ENCODE measurements at places on chromosomes 5 and 9. TPM values are rescaled to one million over a fixed set of nuclear protein-coding genes. Genes with fewer than 3 reads are reported as not detected.
A peak's percentile ranks its signal among the peaks of the same experiment; 100 is the strongest.

Gene SPATA31A3
- total RNA-seq: not detected

Gene ANKRD31
- 0.58 TPM for total RNA-seq

DNA sequence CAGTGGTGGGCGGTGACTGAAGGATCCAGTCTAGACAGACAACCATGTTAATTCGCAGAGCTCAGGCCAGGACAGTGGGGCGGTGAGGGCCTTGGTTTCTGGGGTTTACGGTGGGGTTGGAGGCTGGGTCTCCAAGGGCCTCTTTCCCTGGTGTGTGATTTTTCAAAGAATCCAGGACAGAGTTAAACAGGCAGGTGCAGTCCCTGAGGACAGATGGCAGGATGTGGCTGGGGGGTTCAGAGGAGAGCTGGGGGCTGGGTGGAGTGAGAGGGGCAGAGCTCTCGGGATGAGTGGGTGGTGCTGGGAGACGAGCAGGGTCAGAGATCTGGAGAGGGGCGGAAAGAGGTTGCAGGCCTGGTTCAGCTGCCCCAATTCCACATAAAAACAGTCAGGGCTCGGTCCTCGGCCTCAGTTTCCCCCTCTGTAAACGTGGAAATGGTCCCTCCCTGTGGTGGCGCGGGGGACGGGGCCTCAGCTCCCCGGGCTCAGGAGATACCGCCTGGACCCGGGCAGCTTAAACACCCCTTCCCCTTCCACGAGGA lies 145.9 kb downstream of the GAPVD1 start:
- no peak overlapping the region for H3K27ac ChIP-seq
- H3K27me3 ChIP-seq: peaks cover 36% of the 10 kb centered on the region
- no peak for DNase-seq
- H3K4me1 ChIP-seq: peaks cover 21% of the 10 kb centered on the region
- H3K36me3 ChIP-seq: peaks cover 6% of the 10 kb centered on the region
- H3K4me3 ChIP-seq: peak overlapping the region; percentile 83

DNA sequence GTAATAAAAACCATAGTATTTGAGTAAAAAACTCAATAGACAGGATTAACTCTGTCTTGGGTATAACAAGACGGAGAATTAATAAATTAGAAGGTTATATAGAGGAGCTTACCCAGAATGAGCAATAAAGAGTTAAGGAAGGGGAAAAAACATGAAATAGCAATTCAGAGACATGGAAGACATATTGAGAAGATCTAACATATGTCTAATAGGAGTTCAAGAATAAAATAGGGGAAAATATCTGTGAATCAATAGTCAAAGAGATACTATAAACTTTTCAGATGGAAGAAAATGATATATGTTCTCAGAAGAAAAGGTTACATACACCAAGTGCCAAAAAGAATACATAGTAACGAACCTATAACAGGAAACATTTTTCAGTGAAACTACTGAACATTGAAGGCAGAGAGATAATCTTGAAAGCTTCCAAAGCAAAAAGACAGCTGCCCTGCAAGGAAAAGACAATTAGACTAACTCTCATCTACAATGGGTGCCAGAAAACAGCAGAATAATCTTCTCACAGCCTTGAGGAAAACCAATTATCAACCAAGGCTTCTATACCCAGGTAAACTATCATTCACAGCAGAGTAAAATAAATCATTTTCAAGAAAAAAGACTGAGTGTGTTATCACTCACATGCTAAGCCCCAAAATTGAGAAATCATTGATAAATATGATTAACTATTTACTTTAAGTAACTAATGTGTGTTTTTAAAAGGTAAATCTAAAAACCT lies 106.0 kb downstream of the ENC1 start:
- no peaks in the 10 kb centered on the region for H3K4me1 ChIP-seq
- peaks cover 11% of the 10 kb centered on the region for H3K36me3 ChIP-seq

Gene OBP2A
- not detected for total RNA-seq

- peak overlapping the region; percentile 73 for H3K27ac ChIP-seq
- H3K4me1 ChIP-seq: peaks cover 73% of the 10 kb centered on the region
- peaks cover 8% of the 10 kb centered on the region for H3K36me3 ChIP-seq
- H3K27me3 ChIP-seq: no peaks in the 10 kb centered on the region
These were observed 4.2 kb upstream of the PTGER4 start for GRCh38 chr5:40675396-40676133.

- H3K4me3 ChIP-seq: peak overlapping the region; percentile 91
- peak overlapping the region; percentile 94 for H3K27ac ChIP-seq
These were observed 20.0 kb upstream of the CREBRF start for GRCh38 chr5:173035904-173036707.

GRCh38 chr5:51990241-51990640 lies 607.0 kb downstream of the ISL1 start:
- no peaks in the 10 kb centered on the region for H3K27me3 ChIP-seq
- DNase-seq: no peak
- no peaks in the 10 kb centered on the region for H3K4me1 ChIP-seq
- no peak overlapping the region for H3K4me3 ChIP-seq
- no peak overlapping the region for H3K27ac ChIP-seq

Gene STK32A
- not detected for total RNA-seq

Gene ASS1
- 58.4 TPM for total RNA-seq

- H3K27ac ChIP-seq: peak overlapping the region; percentile 13
- H3K4me1 ChIP-seq: peaks cover 5% of the 10 kb centered on the region
- no peak for DNase-seq
These were observed 249.2 kb upstream of the POU5F2 start for GRCh38 chr5:93990504-93991070.

Gene ACOT12
- not detected for total RNA-seq

Gene SH3TC2
- total RNA-seq: not detected

DNA sequence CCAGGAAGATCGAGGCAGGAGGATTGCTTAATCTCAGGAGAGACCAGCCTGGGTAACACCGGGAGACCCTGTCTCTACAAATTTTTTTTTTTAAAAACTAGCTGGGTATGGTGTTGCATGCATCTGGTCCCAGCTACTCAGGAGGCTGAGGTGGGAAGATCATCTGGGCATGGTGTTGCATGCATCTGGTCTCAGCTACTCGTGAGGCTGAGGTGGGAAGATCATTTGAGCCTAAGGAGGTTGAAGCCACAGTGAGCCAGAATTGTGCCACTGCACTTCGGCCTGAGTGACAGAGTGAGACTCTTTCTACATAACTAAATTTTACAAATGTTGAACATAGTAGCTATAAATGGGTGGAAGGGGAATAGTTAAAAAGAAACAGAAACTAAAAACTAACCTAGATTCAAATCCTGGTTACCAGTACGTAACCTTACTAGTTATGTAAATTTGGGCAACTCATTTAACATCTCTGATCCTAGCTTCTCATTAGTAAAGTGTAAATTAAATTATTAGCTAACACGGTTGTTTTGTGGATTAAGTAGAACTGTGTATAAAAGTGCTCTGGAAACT lies 41.7 kb downstream of the TMEM161B start:
- peak overlapping the region; percentile 38 for H3K27ac ChIP-seq
- no peak overlapping the region for H3K4me3 ChIP-seq
- no peaks in the 10 kb centered on the region for H3K36me3 ChIP-seq
- no peaks in the 10 kb centered on the region for H3K27me3 ChIP-seq

DNA sequence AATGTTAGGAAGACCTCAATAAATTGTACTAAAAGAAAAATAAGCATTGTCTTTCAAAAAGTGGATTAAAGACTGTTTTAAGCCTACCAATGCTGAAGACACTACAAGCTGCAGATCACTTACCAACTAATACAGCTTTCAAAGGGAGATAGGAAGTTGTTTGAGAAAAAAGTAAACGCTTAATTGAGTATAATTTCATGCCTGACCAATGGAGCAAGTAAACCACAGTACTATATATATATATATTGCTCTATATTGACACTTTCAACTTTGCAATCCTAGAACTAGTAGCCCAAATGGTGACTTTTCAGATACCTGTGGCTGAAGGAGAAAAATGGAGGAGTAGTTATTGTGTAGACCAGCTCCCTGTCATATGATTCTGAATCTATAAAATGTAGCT lies 85.7 kb downstream of the FREM1 start:
- H3K4me1 ChIP-seq: no peaks in the 10 kb centered on the region
- H3K27me3 ChIP-seq: peaks cover 20% of the 10 kb centered on the region
- H3K4me3 ChIP-seq: no peak overlapping the region
- no peak for DNase-seq
- no peak overlapping the region for H3K27ac ChIP-seq
- no peaks in the 10 kb centered on the region for H3K36me3 ChIP-seq

DNA sequence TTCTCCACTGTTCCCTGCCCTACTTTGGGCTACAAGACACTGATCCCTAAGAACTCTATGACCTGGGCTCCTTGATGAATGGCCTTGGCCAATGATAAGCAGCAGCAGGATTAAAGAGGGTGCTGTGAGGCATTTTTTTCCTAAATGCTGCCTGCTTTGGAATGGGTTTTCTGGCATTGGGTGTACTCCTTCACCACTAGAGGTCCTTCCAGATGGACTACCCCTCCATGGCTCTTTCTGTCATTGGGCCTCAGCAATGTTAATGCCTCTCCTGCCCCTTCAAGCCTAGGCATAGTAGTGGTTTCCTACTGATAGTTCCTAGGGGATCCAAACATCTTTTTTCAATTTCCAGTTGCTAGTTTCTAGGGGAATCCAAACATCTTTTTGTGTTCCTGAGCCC lies 319.3 kb upstream of the RPS23 start:
- H3K36me3 ChIP-seq: no peaks in the 10 kb centered on the region
- no peak for DNase-seq
- H3K27ac ChIP-seq: no peak overlapping the region
- H3K27me3 ChIP-seq: no peaks in the 10 kb centered on the region

DNA sequence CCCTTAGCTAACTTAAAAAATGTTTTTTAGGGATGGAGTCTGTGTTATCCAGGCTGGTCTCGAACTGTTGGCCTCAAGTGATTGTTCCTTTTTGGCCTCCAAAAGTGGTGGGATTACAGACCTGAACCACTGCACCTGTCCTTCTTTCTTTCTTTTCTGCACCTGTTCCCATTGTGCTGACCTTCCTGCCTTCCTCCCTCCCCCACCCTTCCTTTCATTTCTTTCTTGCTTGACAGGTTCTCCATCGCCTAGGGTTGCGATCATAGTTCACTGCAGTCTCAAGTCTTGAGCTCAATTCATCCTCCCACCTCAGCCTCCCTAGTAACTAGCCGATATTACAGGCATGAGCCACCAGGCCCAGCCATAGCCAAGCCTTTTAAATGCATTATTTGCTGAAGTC lies 20.6 kb downstream of the JMY start:
- H3K27ac ChIP-seq: no peak overlapping the region
- peaks cover 52% of the 10 kb centered on the region for H3K4me1 ChIP-seq
- no peak for DNase-seq
- H3K36me3 ChIP-seq: peaks cover 12% of the 10 kb centered on the region

GRCh38 chr9:134627417-134628353 lies 13.9 kb upstream of the COL5A1 start:
- H3K4me1 ChIP-seq: no peaks in the 10 kb centered on the region
- no peak overlapping the region for H3K4me3 ChIP-seq
- DNase-seq: no peak

DNA sequence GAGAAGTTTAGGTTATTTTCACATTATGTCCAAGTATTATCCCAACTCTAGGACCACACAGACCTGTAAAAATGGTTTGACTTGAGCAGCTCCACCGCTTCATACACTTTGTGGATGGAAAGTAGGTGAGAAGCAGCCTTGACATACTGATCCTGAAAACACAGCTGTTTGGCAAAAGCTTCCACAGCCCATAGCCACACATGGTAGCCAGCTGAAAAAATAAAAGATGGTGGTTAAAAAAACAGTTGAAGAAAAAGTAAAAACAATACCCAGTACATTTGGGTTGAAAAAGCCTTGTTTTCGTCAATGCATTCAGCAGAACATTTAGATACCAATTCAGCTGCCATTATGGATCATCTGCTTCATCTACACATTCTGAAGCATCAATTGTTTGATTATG lies 36.7 kb downstream of the GEMIN5 start:
- no peaks in the 10 kb centered on the region for H3K4me1 ChIP-seq
- H3K27ac ChIP-seq: no peak overlapping the region
- no peak overlapping the region for H3K4me3 ChIP-seq
- no peak for DNase-seq
- H3K27me3 ChIP-seq: no peaks in the 10 kb centered on the region

GRCh38 chr9:70601000-70601951 lies 186.8 kb upstream of the KLF9 start:
- DNase-seq: no peak
- H3K27me3 ChIP-seq: no peaks in the 10 kb centered on the region
- no peaks in the 10 kb centered on the region for H3K36me3 ChIP-seq

GRCh38 chr5:153496835-153497234 lies 6.4 kb downstream of the GRIA1 start:
- no peaks in the 10 kb centered on the region for H3K4me1 ChIP-seq
- DNase-seq: no peak
- no peak overlapping the region for H3K4me3 ChIP-seq
- no peaks in the 10 kb centered on the region for H3K36me3 ChIP-seq

DNA sequence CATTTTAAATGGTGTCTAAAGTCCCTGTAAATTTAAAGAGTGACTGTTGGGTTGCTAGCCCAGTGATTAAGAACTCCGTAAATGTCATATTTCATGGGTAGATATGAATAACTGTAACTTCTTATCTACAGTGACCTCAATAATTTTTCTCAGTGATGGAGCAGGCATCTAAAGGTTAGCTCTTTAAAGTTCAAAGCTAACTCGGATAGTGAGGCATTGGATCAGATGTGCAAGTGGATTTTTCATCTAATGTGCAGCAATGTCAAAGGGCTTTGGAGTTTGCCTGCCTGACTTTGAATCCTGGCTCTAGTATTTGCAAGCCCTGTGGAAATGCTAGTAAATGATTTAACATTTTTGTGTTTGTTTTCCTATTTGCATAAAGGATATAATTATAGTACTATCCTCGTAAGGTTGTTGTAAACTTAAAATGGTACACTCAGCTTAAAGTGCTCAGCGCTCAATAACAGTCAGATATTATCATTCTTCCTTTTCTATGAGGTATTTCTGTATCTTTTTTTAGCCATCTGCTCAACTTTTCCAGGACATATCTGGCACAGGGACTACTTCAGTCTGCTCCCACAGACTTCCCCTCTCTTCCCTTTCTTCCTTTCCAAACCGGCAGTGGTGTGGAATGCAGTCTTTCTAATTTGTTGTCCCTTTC lies 163.7 kb upstream of the ELL2 start:
- no peak overlapping the region for H3K27ac ChIP-seq
- no peak for DNase-seq
- no peaks in the 10 kb centered on the region for H3K4me1 ChIP-seq

Gene AK6
- 64.4 TPM for total RNA-seq

Gene CCNI2
- 4.6 TPM for total RNA-seq

- peak overlapping the region; percentile 95 for H3K27ac ChIP-seq
- peak; percentile 60 for DNase-seq
- peak overlapping the region; percentile 85 for H3K4me3 ChIP-seq
These were observed 557 bp upstream of the PHF2 start for GRCh38 chr9:93575796-93576257.

GRCh38 chr5:160357394-160357793 lies 13.0 kb downstream of the C1QTNF2 start:
- H3K4me1 ChIP-seq: no peaks in the 10 kb centered on the region
- H3K27ac ChIP-seq: no peak overlapping the region
- peaks cover 7% of the 10 kb centered on the region for H3K27me3 ChIP-seq
- H3K36me3 ChIP-seq: no peaks in the 10 kb centered on the region
- H3K4me3 ChIP-seq: no peak overlapping the region
